ENCODE measurements at places on chromosomes 3 and 15.
A peak's percentile ranks its signal among the peaks of the same experiment; 100 is the strongest.

- DNase-seq, result no peak
These were observed 5.5 kb upstream of the ZNF662 start for GRCh38 chr3:42900226-42901072.

- peak; percentile 11 for DNase-seq
These were observed 612 bp downstream of the APPL1 start for GRCh38 chr3:57227930-57228751.

GRCh38 chr3:138205527-138205926 lies 18.4 kb downstream of the ARMC8 start:
- DNase-seq, result no peak

GRCh38 chr15:74376825-74377581 lies 9.6 kb upstream of the CYP11A1 start:
- DNase-seq, result no peak

DNA sequence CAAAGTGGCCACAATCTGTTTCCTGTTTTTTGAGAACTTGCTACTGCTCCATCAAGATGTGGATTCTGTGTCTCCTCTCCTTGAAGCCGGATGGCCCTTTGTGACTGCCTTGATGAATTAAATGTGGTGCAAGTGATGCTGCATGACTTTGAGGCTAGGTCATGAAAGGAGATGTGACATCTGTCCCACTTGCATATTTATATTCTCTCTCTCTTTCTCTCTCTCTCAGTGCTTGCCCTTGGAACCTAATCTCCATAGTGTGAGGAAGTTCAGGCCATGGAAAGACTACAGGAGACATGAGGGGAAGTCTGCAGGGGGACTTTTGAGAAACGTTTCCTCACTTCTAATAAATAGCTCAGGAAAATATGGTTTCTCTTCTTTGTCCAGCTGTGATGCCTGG lies 50.0 kb upstream of the ADPGK start:
- DNase-seq, result no peak

GRCh38 chr15:35166730-35167359 lies 81.8 kb upstream of the NANOGP8 start:
- no peak for DNase-seq

GRCh38 chr15:91049378-91050127 lies 27.2 kb upstream of the VPS33B start:
- DNase-seq, result no peak

GRCh38 chr3:4856136-4856535 lies 123.1 kb upstream of the BHLHE40 start:
- DNase-seq, result no peak

Measured in activated CD4-positive, alpha-beta T cell treated with anti-CD3 and anti-CD28 coated beads, Interleukin-2, amount 50 U/mL, for 24 hours (primary cell).